ENCODE measurements at places on chromosomes 11 and 22. TPM values are rescaled to one million over a fixed set of nuclear protein-coding genes. Genes with fewer than 3 reads are reported as not detected.
A peak's percentile ranks its signal among the peaks of the same experiment; 100 is the strongest.

DNA sequence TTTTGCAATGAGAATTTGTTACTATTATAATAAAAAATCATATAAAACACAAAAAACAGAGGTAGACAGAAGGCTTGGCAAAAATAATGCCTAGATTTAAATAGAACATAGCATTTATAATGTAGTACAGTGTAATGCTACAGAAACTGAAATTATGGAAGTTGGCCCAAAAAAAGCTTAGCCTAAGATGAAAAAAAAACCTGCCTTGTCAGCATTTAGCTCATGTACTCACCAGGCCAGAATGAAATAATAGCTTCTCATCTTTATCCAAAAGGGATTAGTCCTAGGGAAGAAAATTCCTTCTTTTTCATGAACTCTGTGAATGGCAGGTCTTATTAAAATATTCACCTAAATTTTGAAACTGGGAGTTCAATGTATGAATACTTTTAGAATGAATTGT lies 951.1 kb downstream of the LRRC4C start:
- no peak for DNase-seq
- no peak overlapping the region for H3K4me3 ChIP-seq
- H3K27ac ChIP-seq: no peak overlapping the region
- H3K27me3 ChIP-seq: no peaks in the 10 kb centered on the region
- no peaks in the 10 kb centered on the region for H3K4me1 ChIP-seq

Gene VSIG2
- 1.3 TPM for total RNA-seq

DNA sequence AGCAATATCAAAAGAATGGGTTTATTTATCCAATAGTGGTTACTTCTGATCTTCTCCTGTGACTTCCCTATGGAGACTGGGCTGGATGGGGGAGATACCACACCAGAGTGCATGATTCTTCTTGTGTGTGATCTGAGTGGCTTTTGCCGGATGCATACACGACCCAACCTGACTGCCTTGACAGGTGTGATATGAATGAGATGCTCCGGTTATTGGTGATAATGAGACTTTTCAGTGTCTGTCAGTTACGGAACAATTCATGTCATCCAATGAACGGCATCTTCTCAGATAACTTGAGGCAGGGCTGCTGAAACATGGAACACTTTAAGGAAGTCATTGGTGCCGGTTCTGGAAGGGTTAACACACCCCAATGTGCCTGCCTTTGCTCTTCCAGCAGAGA lies 17.7 kb downstream of the FJX1 start:
- no peak overlapping the region for H3K27ac ChIP-seq
- no peaks in the 10 kb centered on the region for H3K4me1 ChIP-seq
- H3K36me3 ChIP-seq: no peaks in the 10 kb centered on the region

DNA sequence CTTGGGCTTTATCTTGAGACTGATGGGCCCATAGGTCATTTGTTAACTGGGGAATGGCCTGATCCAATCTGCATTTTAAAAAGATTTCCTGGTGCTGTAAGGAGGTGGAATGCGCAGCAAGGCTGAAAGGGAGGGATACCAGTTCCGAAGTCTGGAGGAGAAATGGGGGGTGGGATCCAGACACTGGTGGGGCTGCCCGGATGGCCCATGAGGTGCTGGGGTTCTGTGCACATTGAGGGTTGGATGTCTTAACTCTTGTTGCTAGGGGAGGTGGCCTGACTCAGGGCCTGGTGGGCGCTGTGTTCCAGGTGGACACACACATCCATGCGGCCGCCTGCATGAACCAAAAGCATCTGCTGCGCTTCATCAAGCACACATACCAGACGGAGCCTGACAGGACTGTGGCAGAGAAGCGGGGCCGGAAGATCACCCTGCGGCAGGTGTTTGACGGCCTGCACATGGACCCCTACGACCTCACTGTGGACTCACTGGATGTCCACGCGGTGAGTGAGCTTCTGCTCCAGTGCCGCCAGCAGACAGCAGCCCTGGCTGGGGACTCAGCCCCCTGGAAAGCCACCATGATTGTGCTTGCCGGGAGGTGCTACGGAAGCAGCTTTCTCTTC lies 38.1 kb downstream of the AMPD3 start:
- no peak overlapping the region for H3K4me3 ChIP-seq
- no peak for DNase-seq
- H3K4me1 ChIP-seq: peaks cover 9% of the 10 kb centered on the region

DNA sequence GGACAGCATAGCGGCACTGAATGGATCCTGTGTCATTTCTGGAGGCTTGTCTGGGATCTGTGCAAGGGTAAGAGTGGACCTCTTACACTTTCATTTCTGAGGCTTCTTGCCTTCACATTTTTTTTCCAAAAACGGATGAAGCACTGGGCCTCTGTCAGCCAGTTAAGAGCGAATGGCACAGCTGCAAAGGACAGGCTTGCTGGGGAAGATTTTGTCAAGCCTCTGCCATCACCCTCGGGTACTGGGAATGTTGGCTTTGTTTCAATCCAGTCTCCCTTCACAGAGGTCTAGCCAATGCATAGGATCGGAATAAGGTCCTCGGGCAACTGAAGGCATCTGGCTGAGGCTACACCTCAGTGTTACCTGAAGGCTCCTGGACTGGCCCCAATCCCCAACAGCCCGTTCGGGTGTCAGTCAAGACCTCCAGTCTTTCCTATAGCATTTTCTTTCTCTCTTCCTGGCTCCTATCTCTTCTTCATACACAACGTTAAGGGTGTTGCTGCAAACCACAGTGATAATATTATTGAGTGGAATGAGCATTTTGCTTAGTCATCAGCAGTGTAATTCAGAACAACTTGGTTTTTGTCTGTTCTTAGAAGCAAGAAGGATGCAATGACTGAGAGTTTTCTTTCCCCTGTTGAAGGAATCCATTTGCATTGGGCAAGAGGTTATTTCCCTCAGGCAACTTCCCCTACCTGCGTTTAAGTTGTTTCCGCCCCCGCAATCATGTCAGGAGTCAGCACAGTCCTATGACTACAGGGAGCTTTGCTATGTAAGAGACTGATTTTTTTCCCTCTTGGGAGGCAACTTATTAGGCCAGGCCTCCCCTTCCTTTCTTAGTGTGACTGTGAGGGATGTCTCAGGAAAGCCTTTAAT lies 22.8 kb downstream of the NPAT start:
- no peaks in the 10 kb centered on the region for H3K36me3 ChIP-seq
- H3K4me1 ChIP-seq: no peaks in the 10 kb centered on the region
- no peaks in the 10 kb centered on the region for H3K27me3 ChIP-seq

Gene TMEM45B
- total RNA-seq: 0.12 TPM

DNA sequence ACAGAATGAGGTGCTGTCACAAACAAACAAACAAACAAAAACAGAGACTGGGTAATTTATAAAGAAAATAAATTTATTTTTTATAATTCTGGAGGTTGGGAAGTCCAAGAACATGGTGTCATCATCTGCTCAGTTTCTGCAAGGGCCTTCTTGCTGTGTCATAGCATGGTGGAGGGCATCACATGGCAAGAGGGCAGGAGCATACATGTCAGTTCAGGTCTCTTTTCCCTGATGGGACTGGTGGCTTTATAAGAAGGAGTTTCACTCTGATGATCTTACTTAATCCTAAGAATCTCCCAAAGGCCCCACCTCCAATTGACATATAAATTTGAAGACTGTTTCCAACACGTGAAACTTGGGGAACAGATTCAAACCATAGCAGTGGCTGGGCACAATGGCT lies 135.7 kb downstream of the NECTIN1 start:
- no peak for DNase-seq
- no peaks in the 10 kb centered on the region for H3K4me1 ChIP-seq
- H3K4me3 ChIP-seq: no peak overlapping the region

Gene OSBP
- total RNA-seq: 63.1 TPM

DNA sequence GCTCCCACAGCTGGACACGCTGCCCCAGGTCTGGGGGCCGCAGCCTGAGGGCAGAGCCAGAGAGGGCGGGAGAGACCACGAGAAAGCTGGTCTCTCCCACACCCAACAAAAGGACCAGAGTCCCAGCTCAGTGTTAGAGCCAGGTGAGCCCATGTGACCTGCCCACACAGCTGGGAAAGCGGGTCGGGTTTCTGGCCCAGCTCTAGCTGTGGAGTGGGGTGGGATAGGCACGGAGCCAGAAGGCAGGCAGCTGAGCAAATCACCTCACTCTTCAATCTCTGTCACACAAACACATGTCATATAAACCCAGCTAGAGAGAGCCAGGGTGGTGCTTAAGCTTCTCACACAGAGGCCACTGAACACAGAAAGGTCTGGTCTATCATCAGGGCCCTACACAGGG lies 7.8 kb upstream of the EIF3D start:
- H3K27me3 ChIP-seq: no peaks in the 10 kb centered on the region
- no peaks in the 10 kb centered on the region for H3K36me3 ChIP-seq
- no peak overlapping the region for H3K27ac ChIP-seq
- no peak for DNase-seq
- no peak overlapping the region for H3K4me3 ChIP-seq
- no peaks in the 10 kb centered on the region for H3K4me1 ChIP-seq

- no peak overlapping the region for H3K27ac ChIP-seq
- no peaks in the 10 kb centered on the region for H3K36me3 ChIP-seq
- no peaks in the 10 kb centered on the region for H3K27me3 ChIP-seq
- H3K4me3 ChIP-seq: no peak overlapping the region
These were observed 76.8 kb downstream of the ARFGAP2 start for GRCh38 chr11:47099918-47100315.

DNA sequence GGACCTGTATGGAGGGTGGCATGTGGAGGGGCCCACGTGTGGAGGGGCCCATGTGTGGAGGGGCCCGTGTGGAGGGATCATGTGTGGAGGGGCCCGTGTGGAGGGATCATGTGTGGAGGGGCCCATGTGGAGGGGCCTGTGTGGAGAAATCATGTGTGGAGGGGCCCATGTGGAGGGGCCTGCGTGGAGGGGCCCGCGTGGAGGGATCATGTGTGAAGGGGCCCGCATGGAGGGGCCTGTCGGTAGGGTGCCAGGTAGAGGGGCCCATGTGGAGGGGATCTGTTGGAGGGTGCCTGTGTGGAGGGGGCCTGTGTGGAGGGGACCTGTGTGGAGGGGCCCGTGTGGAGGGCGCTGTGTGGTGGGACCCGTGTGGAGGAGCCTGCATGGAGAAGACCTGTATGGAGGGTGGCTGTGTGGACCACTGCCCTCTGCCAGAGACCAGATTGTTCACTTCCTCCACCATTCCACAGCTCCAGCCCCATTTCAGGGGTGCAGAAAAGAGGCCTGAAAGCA lies 47.0 kb downstream of the IGLL5 start:
- no peaks in the 10 kb centered on the region for H3K27me3 ChIP-seq
- H3K4me3 ChIP-seq: no peak overlapping the region
- H3K4me1 ChIP-seq: no peaks in the 10 kb centered on the region
- DNase-seq: no peak
- H3K27ac ChIP-seq: no peak overlapping the region

DNA sequence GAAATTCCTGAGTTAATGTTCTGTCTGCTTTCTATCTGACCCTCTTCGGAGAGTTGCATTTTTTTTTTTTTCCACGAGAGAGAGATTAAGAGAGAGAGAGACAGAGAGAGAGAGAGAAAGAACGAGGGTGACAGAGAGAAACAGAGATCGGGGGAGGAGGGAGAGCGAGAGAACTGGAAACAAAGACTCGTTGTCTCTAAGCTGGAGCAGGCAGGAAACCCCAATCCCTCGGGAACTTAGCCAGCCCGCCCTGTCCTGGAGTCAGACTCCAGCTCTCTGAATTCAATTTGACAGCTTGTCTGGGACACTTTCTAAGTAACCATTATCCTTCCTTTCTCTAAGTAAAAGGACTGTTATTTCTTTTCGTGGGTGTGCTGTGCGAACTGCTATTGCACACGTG lies 76.9 kb downstream of the KCNJ1 start:
- H3K27ac ChIP-seq: no peak overlapping the region
- no peak overlapping the region for H3K4me3 ChIP-seq
- H3K27me3 ChIP-seq: no peaks in the 10 kb centered on the region
- H3K36me3 ChIP-seq: no peaks in the 10 kb centered on the region

GRCh38 chr11:413120-414081 lies 1.4 kb downstream of the SIGIRR start:
- peaks cover 3% of the 10 kb centered on the region for H3K4me1 ChIP-seq
- H3K27me3 ChIP-seq: no peaks in the 10 kb centered on the region
- no peak overlapping the region for H3K4me3 ChIP-seq
- H3K27ac ChIP-seq: no peak overlapping the region
- H3K36me3 ChIP-seq: no peaks in the 10 kb centered on the region

- no peaks in the 10 kb centered on the region for H3K4me1 ChIP-seq
- no peak overlapping the region for H3K27ac ChIP-seq
- H3K36me3 ChIP-seq: no peaks in the 10 kb centered on the region
These were observed 109.1 kb downstream of the LARGE1 start for GRCh38 chr22:33811208-33811607.

DNA sequence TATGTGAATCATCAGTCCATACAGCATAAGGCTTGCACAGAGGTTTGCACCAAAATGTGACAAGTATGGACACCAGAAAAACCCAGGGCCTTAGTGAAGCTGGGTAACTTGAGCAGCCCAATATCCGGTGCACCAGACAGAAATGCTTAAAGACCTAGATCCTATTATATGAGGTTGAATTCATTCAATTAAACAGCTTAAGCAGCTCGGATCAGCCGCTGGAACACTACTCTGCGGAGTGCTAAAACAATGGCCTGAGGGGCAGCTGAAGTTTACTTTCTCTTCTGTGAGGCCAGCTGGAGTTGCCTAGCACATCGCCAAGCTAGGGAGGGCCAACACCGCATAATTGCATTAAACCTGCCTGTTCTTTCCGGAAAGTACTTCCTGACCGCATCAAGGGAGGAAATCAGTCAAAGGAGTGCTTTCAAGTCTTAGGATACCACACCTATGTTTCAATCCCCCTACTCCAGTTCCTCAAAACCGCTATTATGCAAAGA lies 17.0 kb upstream of the FAM181B start:
- H3K4me1 ChIP-seq: no peaks in the 10 kb centered on the region
- no peak overlapping the region for H3K4me3 ChIP-seq
- H3K27me3 ChIP-seq: no peaks in the 10 kb centered on the region
- DNase-seq: no peak
- no peaks in the 10 kb centered on the region for H3K36me3 ChIP-seq

Gene OPCML
- total RNA-seq: 0.62 TPM

DNA sequence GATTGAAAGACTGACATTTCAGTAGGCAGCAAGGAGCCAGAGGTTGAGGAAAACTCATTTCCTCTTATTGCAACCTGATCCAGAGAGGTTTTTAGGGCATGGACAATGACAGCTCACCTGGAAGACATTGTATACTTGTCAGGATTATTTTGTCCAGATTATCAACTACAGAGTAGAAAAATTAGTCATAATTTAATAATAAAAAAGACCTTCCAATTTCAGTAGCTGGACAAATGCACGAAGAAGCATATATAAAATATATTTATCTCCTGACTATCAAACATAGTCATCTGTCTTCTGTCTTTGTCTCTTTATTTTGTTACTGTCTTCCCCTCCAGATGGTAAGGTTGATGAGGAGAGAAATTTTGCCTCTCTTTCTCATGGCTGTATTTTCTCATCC lies 330.6 kb upstream of the RAG2 start:
- H3K4me1 ChIP-seq: no peaks in the 10 kb centered on the region
- no peak for DNase-seq
- no peak overlapping the region for H3K4me3 ChIP-seq
- H3K27me3 ChIP-seq: no peaks in the 10 kb centered on the region
- no peak overlapping the region for H3K27ac ChIP-seq

Gene GGTLC3
- 0.68 TPM for total RNA-seq

GRCh38 chr22:37198258-37199102 lies 10.4 kb upstream of the C1QTNF6 start:
- no peaks in the 10 kb centered on the region for H3K36me3 ChIP-seq
- peak; percentile 91 for DNase-seq
- peak overlapping the region; percentile 77 for H3K27ac ChIP-seq
- peak overlapping the region; percentile 69 for H3K4me3 ChIP-seq

Gene OR5AR1
- not detected for total RNA-seq

Gene SF3A1
- total RNA-seq: 159 TPM
